ENCODE measurements at places on chromosomes 2 and 18. TPM values are rescaled to one million over a fixed set of nuclear protein-coding genes. Genes with fewer than 3 reads are reported as not detected.

DNA sequence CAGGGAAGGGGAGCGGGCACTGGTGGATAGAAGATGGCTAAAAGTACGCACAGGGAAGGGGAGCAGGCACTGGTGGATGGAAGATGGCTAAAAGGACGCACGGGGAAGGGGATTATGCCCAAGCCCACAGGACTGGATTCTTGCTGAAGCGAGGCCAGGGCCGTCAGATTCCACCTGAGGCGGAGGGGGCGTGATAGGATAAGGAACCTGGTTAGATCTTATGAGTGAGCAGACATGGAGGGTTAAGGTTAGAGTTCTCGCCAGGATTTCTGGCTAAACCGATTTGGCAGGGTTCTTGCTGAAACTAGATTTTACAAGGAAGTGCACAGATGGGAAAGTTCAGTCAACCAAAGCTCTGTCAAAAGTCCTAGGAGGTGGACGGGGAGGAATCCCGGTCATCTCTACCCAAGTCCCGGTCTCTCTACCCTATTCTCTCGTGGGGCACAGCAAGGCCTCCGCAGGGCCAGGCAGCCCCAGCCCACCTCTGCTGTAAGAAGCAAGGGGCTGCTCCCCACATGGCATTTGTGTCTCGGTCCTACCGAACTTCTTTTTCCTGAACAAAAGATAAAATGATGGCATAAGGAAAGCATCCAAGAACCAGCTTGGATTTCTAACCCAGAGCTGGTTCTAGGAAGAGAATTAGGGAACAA lies 140.8 kb downstream of the PTGR3 start:
- H3K36me3 ChIP-seq, result peaks cover 9% of the 10 kb centered on the region
- no peak overlapping the region for H3K4me3 ChIP-seq
- DNase-seq, result no peak

DNA sequence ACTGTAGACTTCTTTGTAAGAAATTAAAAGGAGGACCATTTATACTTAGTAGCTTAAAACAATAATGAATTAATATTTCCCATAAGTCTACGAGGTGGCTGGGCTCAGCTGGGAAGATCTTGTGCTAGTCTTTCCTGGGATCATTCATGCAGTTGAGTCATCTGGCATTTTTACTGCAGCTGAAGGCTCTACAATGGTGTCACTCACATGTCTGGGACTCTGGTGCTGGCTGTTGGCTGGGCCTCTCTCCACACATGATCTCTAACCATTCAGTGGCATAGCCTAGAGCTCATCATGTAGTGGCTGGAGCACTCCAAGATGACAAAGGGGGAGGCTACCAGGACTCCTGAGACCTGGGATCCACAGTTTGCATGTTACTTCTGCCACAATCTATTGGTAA lies 35.5 kb downstream of the CLASP1 start:
- no peak overlapping the region for H3K4me3 ChIP-seq
- DNase-seq, result no peak
- H3K36me3 ChIP-seq, result peaks cover 5% of the 10 kb centered on the region
- no peak overlapping the region for H3K27ac ChIP-seq
- H3K27me3 ChIP-seq, result no peaks in the 10 kb centered on the region
- peaks cover 6% of the 10 kb centered on the region for H3K4me1 ChIP-seq

- H3K27me3 ChIP-seq, result no peaks in the 10 kb centered on the region
- DNase-seq, result no peak
- H3K36me3 ChIP-seq, result peaks cover 5% of the 10 kb centered on the region
- no peak overlapping the region for H3K27ac ChIP-seq
- H3K4me3 ChIP-seq, result no peak overlapping the region
- no peaks in the 10 kb centered on the region for H3K4me1 ChIP-seq
These were observed 230.5 kb downstream of the FIGN start for GRCh38 chr2:163505281-163505680.

DNA sequence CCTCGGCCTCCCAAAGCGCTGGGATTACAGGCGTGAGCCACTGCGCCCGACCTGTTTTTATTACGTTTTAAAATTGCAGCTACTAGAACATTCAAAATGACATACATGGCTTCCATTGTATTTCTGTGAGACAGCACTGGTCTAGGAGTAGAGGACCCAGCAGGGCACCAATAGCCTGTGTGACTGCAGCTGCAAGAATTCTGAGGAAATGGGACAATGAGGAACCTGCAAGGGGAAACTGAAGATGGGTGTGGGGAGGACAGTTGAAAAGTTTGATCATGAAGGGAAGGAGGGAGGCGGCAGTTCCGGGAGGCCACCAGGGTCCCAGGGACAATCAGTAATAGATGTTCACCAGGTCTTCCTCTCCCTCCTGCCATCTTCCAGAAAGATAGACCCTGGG lies 13.9 kb upstream of the DNPEP start:
- peaks cover 48% of the 10 kb centered on the region for H3K4me1 ChIP-seq
- H3K27me3 ChIP-seq, result no peaks in the 10 kb centered on the region
- DNase-seq, result no peak

GRCh38 chr2:219174146-219174545 lies 2.6 kb downstream of the CNPPD1 start:
- H3K36me3 ChIP-seq, result peaks cover 10% of the 10 kb centered on the region
- H3K4me1 ChIP-seq, result peaks cover 23% of the 10 kb centered on the region
- no peak overlapping the region for H3K4me3 ChIP-seq
- H3K27me3 ChIP-seq, result no peaks in the 10 kb centered on the region
- no peak overlapping the region for H3K27ac ChIP-seq
- DNase-seq, result no peak

GRCh38 chr2:215773728-215774127 lies 239.6 kb downstream of the MREG start:
- no peak overlapping the region for H3K4me3 ChIP-seq
- peaks cover 31% of the 10 kb centered on the region for H3K4me1 ChIP-seq
- H3K36me3 ChIP-seq, result no peaks in the 10 kb centered on the region
- no peaks in the 10 kb centered on the region for H3K27me3 ChIP-seq
- H3K27ac ChIP-seq, result no peak overlapping the region

DNA sequence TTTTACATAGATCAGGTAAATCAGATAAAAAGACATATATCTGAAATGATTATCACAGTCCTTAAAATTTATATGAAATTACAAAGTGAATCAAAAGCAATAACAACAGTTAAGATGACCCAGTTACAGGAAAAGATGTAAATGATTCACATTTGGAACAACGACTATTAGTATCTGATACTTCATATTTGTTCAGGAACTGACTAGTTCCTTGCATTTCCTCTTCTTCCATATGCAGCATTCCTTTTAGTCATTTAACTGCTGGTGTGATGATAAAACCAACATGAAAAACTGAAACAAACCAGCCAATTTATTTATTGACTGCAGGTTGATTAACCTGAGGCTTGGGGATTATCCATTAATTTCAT lies 75.2 kb downstream of the RBMS1 start:
- peaks cover 24% of the 10 kb centered on the region for H3K4me1 ChIP-seq
- no peak for DNase-seq
- H3K4me3 ChIP-seq, result no peak overlapping the region

DNA sequence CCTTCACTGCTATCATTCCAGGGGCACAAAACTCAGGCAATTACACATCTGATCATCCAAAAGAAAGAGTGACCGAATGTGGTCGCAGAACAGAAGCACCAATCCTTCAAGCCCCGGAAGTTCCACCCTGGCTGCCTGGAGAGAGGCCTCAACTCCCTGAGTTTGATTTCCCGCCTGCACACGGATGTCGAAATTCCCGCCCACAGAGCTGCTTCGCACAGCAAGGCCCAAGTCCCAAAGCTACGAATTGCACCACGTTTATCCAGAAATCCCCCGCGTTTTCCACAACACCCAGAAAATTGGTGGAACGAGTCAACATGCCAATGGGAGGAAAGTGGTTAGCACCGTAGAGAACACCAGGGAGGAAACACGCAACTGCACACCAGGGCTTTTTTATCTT lies 445.4 kb downstream of the EIPR1 start:
- H3K27ac ChIP-seq, result no peak overlapping the region
- H3K4me1 ChIP-seq, result no peaks in the 10 kb centered on the region
- no peak overlapping the region for H3K4me3 ChIP-seq
- no peak for DNase-seq

GRCh38 chr2:44944102-44944951 lies 2.8 kb downstream of the SIX3 start:
- H3K4me1 ChIP-seq, result peaks cover 30% of the 10 kb centered on the region
- H3K4me3 ChIP-seq, result no peak overlapping the region
- no peak for DNase-seq
- no peak overlapping the region for H3K27ac ChIP-seq
- H3K27me3 ChIP-seq, result peaks cover 99% of the 10 kb centered on the region

DNA sequence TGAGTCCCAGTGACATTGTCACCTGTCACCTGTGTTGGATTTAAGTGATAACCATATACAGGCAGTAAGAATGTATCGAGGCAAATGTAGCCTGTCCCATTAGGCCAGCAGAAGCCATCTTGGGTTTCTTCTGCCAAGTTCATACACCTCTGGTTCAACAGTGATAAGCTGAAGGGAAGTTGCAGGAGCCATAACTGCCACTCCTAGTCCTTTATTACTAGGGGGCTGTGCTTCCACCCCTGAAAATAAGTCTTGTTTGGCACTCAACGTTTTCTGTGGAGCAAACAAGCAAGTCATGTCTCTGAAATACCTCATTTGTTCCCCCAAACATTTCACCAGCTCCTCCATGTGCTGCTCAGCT lies 58.1 kb upstream of the ALPP start:
- H3K27me3 ChIP-seq, result no peaks in the 10 kb centered on the region
- H3K27ac ChIP-seq, result no peak overlapping the region
- H3K4me3 ChIP-seq, result no peak overlapping the region
- no peak for DNase-seq
- peaks cover 18% of the 10 kb centered on the region for H3K4me1 ChIP-seq
- H3K36me3 ChIP-seq, result no peaks in the 10 kb centered on the region

GRCh38 chr2:26897807-26898479 lies 50.0 kb downstream of the DPYSL5 start:
- H3K4me1 ChIP-seq, result peaks cover 6% of the 10 kb centered on the region
- H3K36me3 ChIP-seq, result no peaks in the 10 kb centered on the region
- no peak for DNase-seq
- H3K27me3 ChIP-seq, result peaks cover 6% of the 10 kb centered on the region

DNA sequence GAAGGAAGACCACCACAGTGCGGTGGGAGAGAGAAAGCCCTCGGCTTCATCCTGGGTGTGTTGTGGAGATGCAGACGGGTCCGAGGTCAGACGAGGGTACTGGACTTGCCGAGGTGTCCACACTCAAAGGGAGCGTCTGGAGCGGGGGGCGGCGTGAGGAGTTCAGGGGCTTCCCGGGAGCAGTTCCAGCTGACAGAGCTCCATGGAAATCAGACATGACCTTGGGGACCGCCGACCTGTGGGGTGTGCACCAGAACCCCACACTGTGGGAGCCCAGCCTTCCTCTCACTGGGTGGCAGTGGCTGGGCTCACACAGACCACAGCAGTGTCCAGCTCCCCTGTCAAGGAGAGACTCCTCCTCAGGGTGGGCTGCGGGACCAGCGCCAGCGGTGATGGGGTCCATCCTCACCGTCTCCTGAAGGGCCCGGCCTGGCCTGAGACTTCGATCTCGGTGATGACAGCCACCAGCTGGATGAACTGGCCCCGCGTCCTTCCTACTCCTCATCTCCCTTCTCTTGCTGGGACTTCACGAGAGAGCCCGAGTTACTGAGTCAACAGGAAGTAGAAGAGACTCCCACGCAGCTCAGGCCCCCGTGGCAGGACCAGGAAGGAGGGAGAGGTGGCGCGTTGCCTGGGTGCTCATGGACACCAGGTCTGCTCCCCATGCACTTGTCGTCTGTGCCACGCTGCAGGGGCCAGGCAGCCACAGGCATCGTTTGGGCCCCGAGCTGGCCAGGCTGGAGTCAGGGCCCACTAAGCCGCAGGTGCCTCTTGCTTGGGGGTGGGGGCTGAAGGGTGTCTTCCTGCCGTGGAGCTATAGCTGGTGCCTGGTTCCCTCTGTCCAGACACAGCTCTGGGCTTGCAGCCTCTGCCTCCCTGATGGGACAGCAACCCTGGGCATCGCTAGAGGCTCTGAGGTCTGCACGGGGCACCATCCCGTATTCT lies 101.9 kb upstream of the CTDP1 start:
- H3K4me3 ChIP-seq, result no peak overlapping the region
- no peak overlapping the region for H3K27ac ChIP-seq
- H3K4me1 ChIP-seq, result peaks cover 7% of the 10 kb centered on the region
- H3K27me3 ChIP-seq, result no peaks in the 10 kb centered on the region

- H3K4me1 ChIP-seq, result no peaks in the 10 kb centered on the region
- H3K27me3 ChIP-seq, result no peaks in the 10 kb centered on the region
- H3K4me3 ChIP-seq, result no peak overlapping the region
- peaks cover 23% of the 10 kb centered on the region for H3K36me3 ChIP-seq
- peak; percentile 21 for DNase-seq
- no peak overlapping the region for H3K27ac ChIP-seq
These were observed 254.8 kb downstream of the GLI2 start for GRCh38 chr2:120990451-120990871.

DNA sequence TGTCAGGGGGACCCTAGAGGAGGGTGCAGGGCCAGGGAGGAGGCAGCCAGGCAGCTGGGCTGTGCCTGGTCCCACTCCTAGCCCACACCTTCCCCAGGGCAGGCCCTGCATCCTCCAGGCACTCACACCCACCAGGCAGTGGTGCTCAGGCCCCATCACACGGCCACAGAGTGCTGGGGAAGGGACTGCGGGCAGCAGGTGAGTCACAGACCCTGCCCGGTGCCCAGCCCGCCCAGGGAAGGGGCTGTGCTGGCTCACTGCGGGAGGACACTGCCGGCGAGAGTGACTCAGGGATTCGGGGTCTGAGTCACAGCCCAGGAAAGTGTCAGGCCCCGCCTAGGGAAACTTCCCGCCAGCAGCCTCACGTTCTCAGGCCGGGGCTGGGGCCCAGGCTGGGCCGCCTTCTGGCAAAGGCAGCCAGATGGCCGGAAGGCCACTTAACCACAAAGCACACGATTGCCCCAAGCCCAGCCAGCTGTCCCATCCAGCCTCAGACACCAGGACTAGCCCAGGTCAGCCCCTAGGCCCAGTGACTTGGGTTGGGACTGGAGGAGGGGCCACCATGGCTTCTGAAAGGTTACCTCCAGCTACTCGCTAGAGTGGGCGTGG lies 42.2 kb downstream of the BIN1 start:
- H3K4me3 ChIP-seq, result no peak overlapping the region
- DNase-seq, result no peak
- H3K27me3 ChIP-seq, result no peaks in the 10 kb centered on the region
- H3K27ac ChIP-seq, result peak overlapping the region; percentile 61
- peaks cover 8% of the 10 kb centered on the region for H3K36me3 ChIP-seq
- H3K4me1 ChIP-seq, result peaks cover 18% of the 10 kb centered on the region

DNA sequence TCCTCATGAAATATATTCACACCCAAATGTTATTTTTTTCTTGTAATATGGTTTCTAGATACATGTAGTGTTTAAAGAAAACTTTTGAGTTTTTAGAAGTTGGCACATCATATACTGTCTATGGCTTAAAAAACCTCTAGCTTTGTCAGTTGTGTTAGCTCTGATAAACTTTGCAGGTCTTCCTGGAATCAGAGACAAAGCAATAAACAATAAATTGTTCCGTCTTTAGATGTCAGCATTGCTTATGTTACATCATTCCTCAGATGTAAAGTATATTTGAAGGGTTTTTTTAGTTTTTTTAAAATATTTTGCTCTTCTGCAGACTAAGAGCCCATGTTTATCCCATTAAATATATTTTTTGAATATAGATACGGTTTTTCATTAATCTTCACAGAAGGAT lies 145.1 kb downstream of the GPD2 start:
- H3K27me3 ChIP-seq, result no peaks in the 10 kb centered on the region
- peaks cover 3% of the 10 kb centered on the region for H3K36me3 ChIP-seq
- no peak for DNase-seq
- no peak overlapping the region for H3K4me3 ChIP-seq
- no peak overlapping the region for H3K27ac ChIP-seq

- no peak for DNase-seq
- peaks cover 6% of the 10 kb centered on the region for H3K4me1 ChIP-seq
- no peak overlapping the region for H3K4me3 ChIP-seq
- no peaks in the 10 kb centered on the region for H3K36me3 ChIP-seq
- peaks cover 17% of the 10 kb centered on the region for H3K27me3 ChIP-seq
- H3K27ac ChIP-seq, result no peak overlapping the region
These were observed 111.3 kb downstream of the NYAP2 start for GRCh38 chr2:225510796-225511195.

Gene FOXD4L1
- 0.49 TPM for total RNA-seq

Gene CD8A
- total RNA-seq, result 0.38 TPM

Gene NCKAP5
- total RNA-seq, result 2.1 TPM
